ENCODE measurements at places on chromosomes 11 and 22.

DNA sequence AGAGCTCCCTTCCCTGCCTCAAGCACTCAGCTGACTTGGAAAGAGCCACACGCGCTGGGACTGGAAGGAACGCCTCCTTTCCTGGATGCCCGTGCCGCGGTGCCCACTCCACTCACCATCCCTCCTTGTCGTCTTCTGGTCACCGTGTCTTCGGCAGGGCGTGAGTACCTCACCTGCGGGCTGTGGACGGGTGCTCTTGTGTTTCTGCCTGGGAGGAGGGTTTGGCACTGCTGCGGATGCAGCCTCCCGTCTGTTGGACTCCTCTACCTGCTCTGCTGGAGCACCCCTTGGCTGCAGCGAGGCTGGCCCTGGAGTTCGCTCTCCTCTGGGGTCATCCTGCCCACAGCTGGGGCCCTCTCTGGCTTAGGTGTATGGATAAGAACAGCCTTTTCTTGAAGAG is 612.7 kb downstream of the BRD1 start:
- no peak for DNase-seq

DNA sequence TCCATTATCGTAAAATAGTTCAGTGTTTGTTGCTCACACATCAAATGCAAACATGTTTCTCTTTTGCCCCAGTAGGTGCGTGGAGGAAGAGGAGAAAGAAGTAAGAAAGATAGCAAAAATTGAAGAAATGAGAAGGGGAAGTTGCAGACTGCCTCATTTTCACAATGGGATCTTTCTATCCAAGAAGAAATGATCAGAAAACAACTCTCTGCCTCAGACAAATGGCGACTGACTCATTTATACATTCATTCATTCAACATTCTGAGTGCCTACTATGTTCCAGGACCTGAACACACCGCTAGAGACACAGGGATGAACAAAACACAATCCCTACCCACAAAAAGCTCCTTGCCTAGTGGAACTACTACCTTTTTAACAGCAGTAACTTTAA is 367 bp downstream of the HPS5 start:
- no peak for DNase-seq

DNA sequence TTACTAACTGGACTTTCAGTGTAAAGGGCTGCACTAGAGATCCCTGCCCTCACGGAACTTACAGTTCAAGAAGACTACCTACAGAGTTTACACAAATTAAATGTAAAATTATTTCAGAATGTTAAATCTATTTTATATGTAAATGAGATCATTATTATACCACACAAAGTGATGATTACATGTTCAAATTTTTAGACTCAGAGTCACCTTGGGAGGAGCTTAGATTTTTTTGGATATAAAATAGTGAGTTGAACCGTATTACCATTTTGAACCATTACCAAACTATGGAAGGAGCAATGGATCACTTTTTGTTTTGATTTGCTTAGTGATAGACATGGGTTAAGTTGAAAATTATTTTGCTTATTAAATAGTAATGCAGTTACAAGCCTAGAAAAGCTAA is 1.6 kb downstream of the IPO7 start:
- no peak for DNase-seq

DNA sequence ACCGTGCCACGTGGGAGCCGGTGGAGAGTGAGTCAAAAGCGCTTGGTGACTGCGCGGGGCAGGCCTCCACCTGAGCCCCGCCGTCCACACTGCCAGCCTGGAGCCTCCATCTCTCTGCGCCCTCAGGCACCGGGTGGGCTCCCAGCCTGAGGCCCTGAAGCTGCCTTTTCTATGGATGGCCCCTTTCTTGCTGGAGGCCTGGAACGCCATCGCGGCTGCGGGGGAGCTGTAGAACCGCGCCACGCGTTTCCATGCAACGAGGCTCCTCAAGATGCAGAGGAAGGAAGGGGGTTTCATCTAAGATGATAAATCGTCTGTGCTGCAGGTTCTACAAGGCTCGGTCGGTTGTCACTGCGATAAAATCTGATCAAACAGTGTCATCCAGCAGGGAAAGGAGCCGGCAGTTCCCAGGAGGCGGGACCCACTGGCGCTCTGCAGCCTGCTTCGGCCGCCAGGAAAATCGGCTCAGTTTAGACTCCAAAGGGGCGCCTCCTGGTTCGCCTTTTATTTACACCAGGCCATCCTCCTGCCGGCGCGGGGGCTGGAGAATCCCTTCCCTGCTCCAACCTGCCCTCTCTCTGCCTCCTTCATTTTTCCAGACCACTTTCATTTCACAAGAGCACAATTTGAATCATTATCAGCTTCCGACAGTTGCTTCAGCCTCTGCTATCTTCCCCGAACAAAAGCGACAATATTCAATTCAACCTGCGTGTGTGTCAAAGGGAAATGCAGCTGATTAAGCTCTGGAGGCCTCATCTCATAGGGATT is 624.4 kb downstream of the BRD1 start:
- DNase-seq: no peak

GRCh38 chr22:41911001-41911611 is 3.8 kb downstream of the SHISA8 start:
- no peak for DNase-seq

- no peak for DNase-seq
Measured at GRCh38 chr11:102530558-102530957, at the start of gene MMP7. TSS of gene MMP7 (minus strand) at chr11:102530747. CDS start at chr11:102530700, 47 bp downstream.

- DNase-seq: no peak
Measured at GRCh38 chr11:96579656-96580055, 189.8 kb downstream of the JRKL start.

- no peak for DNase-seq
Measured at GRCh38 chr11:57054817-57055216, 66.1 kb downstream of the OR5AK2 start.

- DNase-seq: no peak
Measured at GRCh38 chr11:33935461-33936456, 43.9 kb upstream of the LMO2 start.

- DNase-seq: no peak
Measured at GRCh38 chr11:34987617-34988016, 71.2 kb downstream of the PDHX start.

GRCh38 chr22:47570851-47571250 is 808.4 kb downstream of the TBC1D22A start:
- no peak for DNase-seq

GRCh38 chr11:113529606-113530005 is 54.4 kb upstream of the DRD2 start:
- DNase-seq: no peak

GRCh38 chr11:78916759-78917158 is 342.1 kb upstream of the NARS2 start:
- DNase-seq: no peak

DNA sequence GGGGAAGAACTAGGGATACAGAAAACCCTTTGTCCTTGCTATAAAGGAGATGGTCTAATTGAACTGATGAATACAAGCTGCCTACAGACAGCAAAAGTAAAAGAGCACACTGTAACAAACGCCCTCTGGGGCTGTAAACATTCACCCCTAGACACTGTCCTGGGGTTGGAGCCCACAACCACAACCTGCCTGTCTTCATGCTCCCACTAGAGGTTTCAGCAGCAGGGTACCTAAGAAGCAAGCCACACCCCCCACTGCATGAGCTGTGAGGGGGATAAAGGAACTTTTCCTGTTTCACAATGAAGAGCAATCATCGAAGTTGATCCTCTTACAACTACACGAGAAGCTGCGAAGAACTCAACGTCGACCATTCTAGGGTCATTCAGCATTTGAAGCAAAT is 90.5 kb upstream of the LUZP2 start:
- no peak for DNase-seq

DNA sequence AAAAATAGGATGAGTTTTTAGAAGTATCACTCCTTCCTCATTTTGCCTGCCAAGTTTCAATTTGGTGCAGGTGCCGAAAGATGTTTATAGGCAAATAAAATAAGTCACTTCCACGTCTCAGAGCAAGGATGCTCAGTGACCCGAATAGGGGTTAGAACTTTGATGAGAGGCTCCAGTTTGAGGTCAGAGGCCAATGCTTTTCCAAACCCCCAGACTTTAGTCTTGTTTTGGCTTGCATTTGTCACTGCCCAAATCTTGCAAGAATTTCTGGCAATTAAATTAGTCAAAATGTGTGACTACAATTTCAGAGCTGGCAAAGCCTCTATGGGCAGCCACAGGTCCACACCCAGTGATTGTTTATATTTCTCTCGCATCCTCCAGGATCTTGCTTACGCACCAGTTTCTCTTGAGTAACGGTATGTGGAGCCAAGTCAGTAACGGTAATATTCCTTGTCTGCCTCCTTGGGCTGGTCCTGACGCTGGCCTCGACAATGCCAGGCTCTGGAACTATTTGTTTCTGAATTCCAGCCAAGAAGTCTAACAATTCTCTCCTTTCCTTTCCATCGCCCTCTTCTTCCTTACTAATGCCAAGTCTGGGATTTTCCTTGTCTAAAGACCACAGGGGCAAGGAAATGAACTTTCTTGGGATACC is 9.9 kb upstream of the NUP160 start:
- no peak for DNase-seq

- no peak for DNase-seq
Measured at GRCh38 chr11:86743223-86744118, 56.9 kb upstream of the PRSS23 start.

DNA sequence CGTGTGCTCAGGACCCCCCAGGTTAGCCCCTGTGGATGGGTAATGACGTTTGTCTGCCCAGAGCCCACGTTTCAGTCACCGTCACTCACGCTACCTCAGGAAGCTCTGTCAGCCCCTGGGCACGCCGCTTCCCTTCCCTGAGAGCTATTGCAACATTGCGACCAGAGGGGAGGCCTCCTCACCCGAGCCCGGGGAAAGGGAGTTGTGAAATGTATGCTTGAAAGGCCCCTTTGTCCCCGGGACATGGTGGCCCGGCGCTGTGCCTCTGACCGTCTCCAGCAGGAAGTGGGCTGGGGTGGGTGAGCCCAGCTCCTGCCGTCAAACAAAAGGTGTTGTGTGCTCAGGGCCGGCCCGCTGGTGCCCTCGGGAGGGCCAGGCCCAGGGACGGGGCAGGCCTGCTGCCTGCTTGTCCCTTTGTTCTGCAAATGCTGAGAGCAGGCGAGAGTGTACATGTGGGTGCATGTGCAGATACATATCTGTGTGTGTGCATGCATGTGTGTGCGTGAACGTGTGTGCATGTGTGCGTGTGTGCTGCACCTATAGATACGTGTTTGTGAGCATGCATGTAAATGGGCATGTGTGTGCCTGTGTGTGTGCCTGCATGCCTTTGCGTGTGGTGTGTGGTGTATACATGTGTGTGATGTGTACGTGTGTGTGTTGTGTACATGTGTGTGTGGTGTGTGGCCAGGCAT is 1125.0 kb downstream of the BRD1 start:
- no peak for DNase-seq

GRCh38 chr11:27496461-27496860 is 10.1 kb downstream of the LIN7C start:
- DNase-seq: no peak

GRCh38 chr11:125442946-125443345 is 53.1 kb downstream of the FEZ1 start:
- DNase-seq: no peak

GRCh38 chr22:23289851-23290724 is 109.8 kb downstream of the BCR start:
- peak; percentile 38 for DNase-seq

GRCh38 chr11:10528121-10528520 is 12.9 kb downstream of the RNF141 start:
- DNase-seq: no peak

DNA sequence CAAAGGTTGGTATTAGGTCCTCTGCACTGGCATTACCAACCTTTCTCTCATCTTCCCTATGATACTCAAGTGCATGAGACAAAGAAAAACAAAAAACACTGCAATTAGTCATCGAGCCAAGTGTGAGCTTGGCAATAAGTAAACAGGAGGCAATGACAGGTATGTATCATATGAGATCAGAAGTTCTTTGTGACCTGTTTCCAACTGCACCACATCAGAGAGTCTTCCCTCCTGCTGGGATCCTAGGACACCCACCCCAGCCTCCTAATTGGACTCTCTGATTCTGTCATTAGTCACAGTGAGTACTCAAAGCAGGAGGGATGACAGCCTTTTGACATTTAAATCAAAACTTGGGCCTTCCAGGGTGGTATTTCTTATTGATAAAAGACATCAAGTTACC is 7.8 kb upstream of the JAML start:
- no peak for DNase-seq

GRCh38 chr22:17692841-17693240 is 54.3 kb downstream of the BCL2L13 start:
- DNase-seq: no peak

DNA sequence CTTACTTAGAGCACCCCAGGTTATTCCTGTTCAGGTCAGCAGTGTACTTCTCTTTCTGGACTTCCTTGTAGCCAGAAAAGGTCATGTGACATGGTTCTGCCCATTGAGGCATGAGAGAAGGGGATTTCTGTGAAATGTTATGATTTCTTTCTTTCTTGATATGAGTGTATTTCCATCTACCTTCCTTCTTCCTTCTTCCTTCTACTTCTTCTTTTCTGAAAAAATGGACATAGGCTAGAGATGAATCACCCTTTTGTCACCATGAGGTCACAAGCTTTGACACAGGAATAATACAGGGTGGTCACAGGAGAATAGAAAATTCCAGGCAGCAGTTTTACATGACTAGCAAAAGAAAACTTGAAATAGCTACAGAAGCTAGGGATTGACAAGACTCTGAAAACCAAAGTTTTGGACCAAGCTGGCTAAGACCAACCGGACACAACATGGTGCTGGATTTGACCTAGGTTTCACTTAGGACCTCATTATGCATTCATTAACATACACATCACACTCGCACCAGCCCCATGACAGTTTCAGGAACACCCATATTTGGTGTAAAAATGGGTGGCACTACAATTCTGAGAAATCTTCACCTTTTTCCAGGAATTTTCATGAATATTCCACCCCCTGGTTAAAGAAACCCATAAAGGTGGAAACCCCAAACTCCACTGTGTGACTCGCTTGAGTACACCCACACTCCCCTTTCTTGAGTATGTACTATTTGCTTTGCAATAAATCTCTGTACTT is 21.2 kb upstream of the MAP6 start:
- no peak for DNase-seq

GRCh38 chr11:117861151-117862018 is 15.1 kb downstream of the FXYD6 start:
- DNase-seq: no peak

DNA sequence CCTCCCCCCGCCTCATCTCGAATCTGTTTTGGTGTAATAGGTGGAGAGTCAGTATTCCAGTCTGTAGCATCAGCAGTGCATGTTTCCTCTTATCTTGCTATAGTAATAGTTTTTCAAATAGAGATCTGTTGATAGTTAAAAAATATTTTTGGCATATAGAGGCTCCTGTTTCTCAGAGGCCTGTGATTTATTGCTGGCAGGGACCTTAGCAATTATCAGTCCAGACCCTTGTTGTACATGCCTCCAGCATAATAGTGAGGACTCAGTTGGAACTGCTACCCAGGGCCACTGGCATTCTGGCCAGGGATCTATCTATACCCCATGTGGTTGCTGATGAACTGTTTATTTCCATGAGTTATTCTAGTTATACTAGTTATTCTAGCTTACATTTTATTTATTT is 52.6 kb downstream of the SPECC1L start:
- no peak for DNase-seq

GRCh38 chr11:119483881-119484371 is 61.0 kb upstream of the THY1 start:
- DNase-seq: no peak
